NCI-H774 (cell line): ENCODE measurements at places on chromosomes 2 and 18.

DNA sequence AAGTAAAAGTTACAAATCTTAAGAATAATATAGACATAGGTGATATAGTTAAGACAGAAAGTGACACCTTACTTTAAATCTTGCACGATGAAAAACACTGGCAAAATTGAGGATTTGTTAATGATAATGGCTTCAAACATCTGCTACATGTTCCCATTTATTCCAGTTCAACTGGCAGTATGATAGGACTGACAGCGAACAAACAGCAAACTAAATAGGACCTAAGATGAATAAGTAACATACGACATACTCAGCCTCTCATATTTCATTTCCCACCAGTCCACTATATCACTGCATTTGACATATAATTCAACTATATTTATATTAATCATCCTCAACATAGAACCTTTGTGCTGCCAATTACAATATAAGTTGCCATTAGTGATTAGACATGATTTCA is 36.3 kb downstream of the ACVR1C start:
- DNase-seq = no peak

- no peak for DNase-seq
Measured at GRCh38 chr18:28766027-28766426, 589.1 kb upstream of the CDH2 start.

- peak; percentile 50 for DNase-seq
Measured at GRCh38 chr2:101205521-101206479, 46.9 kb upstream of the CNOT11 start.

GRCh38 chr2:187150670-187151069 is 297.4 kb downstream of the CALCRL start:
- no peak for DNase-seq

DNA sequence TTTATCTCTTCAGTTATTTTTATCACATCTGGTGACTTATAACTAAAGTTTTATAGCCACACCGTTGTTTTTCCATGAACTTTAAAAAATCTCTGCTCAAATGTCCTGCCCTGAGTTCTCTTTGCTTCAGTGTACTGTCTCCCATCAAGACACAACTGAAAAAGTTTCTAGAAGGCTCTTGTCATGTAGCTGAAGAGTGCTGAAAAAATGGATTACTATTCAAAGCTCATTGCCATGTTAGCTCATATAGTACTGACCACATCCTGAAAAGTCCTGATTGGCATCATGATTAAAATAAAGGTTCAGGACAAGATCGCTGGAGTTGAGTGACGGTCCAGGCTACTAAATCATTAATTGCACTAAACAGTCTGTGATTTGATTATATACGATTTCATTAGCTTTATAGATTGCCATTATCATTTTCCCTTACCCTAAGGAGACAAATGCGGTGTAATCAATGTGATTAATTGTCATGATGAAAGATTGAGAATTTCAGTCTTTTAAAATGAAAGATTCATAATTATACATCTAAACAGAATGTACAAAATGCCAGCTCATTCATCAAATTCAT is 62.2 kb downstream of the MFSD6 start:
- no peak for DNase-seq

GRCh38 chr2:174054926-174055325 is 89.8 kb upstream of the SP3 start:
- DNase-seq = no peak

GRCh38 chr2:240926516-240927389 is 20.6 kb downstream of the CROCC2 start:
- no peak for DNase-seq

DNA sequence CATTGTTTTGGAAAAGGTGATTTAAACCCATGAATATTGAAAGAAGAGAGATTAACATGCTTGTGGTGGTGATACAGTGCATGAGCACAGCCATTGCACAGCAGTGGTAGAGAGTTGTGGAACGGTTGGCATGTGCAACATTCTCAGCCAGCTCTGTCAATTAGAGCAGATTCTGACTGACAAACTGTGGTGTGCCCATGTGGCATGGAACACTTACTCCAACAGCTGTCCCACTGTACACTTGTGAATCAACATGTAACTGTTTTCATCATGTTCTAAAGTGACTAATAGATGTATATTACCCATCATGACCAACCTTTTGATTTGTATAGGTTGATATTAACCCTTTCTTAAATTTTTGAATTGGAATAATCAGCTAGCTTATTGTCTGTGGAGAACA is 55.6 kb downstream of the PKP4 start:
- no peak for DNase-seq

- no peak for DNase-seq
Measured at GRCh38 chr2:1482253-1482675, 69.0 kb downstream of the TPO start.

GRCh38 chr2:179233083-179233490 is 31.5 kb downstream of the SESTD1 start:
- no peak for DNase-seq

GRCh38 chr2:229408962-229409361 is 137.9 kb upstream of the PID1 start:
- no peak for DNase-seq
